HAP-1 (cell line): ENCODE measurements at places on chromosomes 16 and 17.

GRCh38 chr17:76326306-76326705 is 18.2 kb upstream of the QRICH2 start:
- DNase-seq: no peak

DNA sequence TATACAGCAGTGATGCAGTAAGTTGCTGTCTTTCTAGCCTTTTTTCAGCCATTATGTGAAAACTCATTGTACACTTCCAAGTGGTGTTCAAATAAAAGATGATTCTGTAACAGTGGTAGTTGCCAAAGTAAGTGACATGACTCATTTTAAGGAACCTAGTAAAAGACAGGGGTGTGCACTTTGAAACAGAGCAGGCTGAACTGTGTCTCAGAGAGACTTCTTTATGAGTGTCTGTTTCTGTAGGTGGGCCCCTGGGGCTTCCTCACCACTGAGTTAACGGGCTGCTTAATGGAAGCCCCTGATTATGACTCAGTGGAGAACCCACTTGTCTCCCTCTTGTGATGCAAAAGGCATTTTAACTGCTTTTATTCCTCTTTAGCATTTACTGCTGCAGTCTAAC is 147.3 kb downstream of the PCTP start:
- no peak for DNase-seq

DNA sequence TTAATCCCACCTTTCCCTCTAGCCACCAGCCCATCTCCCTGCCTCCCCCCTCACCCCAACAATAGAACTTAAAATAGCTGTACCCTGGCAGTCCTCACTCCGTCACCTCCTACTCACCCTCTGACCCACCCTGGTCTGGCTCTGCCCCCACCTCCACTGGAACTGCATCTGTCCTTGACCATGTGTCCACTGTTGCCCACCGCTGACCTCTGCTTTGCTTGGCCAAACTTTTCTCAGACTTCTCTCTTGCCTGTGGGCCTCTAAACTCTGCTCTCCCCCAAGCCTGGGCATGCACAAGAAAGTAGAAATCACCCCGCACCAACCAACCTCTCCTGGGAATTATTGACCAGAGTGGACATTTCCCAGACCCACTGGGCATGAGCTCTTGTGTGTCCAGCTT is 169.8 kb downstream of the WSCD1 start:
- DNase-seq: no peak

DNA sequence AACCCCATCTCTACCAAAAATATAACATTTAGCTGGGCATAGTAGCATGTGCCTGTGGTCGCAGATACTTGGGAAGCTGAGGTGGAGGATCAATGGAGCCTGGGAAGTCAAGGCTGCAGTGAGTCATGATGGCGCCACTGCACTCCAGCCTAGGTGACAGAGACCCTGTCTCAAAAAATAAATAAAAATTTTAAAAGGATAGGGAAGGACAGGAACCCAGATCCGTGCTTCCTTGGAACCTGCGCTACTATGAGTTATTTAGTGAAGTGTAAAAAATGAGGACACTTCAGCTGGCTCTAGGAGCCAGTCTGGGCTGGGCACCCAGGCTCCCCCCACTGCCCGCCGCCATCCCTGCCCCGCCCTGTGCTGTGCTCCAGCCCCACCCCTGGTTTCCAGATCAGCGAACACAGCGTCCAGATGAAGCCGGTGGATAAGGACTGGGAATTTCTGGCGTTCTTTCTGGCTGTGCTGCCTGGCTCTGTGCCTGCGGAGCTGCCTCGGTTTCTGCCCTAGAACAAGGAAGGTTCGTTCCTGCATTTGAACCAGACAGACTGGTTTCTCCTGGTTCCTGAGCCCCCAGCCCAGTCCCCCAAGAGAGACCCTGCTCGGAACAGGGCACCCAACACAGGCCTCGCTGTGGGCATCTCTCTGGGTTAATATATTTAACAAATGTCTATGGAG is 18.5 kb downstream of the PLLP start:
- no peak for DNase-seq

DNA sequence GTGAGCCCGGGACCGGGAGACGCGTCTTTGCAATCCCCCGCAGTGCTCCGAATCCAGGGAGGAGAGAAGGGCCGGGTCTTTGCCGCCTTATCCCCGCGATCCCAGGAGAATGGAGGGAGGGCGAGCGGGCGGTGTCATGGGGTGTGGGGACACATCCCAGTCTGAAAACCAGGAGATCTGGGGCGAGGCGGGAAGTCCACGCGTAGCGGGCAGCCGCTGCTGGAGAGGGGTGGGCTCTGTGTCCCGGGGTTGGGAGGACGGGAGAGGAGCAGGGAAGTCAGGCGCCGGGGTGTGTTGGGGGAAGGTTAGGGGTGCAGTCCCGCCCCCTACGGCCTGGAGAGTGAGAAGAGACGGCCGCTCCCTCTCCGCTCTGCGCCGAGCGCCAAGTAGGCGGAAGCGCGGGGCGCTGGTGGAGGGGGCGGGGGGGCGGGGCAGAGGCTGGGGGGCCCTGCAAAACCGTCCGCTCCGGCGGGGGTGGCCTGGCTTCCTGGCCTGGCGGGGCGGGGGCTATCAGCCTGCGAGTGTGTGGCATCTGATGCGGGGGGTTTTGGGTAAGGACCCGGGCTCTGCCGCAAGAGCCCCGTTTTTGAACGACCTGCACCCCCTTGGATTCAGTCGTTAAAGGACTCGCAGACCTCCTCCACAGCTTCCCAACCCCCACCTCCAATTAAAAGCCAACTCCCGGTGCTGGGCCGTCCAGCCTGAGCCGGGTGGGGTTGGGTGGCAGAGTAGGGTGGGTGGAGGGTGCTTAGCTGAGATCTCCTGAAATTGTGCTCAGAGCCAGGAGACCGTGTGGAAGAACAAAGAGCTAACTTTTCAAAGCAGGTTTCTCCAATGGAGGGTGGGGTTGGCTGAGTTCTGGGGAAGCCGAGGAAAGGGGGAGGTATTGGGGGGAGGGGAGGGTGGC is 654 bp downstream of the LASP1 start:
- DNase-seq: peak; percentile 65

DNA sequence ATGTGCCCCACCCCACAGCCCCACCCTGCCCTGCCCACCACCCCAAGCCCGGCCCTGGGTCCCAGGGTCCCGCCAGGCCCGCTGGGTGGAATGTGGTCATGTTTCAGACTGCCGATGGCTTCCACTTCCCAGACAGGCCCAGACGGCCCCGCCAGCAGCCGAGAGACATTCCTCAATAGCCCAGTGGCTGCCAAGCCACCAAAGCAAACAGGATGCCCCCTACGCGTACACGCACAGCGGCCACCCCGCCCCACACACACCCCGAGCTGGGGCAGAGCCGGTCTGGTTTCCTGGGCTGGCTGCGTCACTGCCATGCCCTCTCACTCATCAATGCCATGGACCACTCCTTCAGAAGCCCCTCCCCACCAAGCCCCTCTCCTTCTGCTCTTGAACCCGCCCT is 1.2 kb upstream of the KRT17 start:
- DNase-seq: no peak

DNA sequence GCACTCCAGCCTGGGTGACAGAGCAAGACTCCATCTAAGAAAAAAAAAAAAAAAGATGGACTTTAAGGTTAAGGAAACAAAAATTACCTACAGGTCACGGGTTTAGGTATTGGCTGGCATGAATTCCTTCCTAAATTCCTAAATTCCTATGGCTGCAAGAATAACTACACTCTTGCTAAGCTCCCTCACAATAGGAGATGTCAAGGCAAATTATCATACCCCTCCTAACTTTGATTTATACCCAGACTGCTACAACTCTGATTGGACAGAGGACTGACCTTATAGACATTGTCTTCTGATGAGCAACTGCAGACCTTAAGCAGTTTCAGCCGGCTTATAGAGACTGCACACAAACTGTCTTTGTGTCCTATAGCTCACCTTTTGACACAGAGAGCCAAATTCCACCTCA is 25.1 kb upstream of the TMC7 start:
- DNase-seq: peak; percentile 62

DNA sequence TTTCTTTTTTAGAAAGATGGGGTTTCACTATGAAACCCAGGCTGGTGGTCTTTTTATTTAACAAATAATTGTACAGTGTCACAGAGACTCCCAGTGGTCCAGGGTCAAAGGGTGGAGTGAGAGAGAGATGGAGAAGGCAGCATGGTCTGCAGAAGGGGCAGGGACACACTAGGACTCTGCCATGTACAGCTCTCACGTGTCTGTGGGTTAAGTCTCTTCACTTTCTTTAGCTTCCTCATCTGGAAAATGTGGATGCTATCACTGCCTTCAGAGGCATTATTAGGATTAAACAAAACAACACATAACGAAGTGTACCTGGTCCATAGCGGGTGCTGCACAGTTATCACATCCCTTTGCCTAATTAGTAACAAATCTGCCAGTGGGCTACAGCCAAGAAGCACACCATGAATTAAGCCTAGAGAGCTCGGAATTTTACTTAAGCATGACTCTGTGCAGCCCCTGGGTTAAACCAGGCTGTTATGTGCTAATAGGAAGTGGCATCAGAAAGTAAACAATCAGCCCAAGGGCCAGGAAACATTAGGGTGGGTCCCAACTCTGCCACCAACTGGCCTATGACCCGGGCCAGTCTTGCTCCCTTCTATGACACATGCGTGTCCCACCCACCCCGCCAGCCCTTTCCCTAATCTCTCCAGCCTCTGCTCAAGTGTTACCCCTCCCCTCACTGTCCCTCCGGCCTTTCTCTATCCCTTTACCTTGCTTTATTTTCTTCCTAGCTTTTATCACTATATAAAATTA is 13.9 kb downstream of the TOP3A start:
- DNase-seq: no peak

DNA sequence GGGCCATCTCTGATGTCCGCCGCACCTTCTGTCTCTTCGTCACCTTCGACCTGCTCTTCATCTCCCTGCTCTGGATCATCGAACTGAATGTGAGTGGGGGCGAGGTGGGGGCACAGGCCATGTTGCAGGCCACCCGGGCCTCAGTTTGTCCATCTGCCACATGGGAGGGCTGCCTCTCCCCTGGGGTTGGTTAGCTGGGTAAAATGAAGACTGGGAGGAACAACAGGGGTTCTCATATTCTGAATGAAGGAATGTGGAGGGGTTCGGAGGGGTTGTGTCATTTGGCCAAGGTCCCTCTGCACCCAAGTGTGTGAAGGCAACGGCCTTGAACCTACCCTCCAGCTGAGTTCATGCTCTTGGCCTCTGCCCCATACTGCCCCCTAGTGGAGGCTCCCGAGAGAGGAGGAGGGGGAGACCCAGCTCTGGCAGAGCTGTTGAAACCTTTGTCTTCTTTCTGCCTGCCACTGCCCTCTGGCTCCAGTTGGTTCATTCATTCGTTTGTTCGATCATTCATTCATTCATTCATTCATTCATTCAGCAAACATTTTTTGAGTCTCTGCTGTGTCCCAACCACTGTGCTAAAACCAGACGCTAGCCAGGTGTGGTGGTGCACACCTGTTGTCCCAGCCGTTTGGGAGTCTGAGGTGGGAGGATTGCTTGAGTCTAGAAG is 11.4 kb upstream of the TCAP start:
- peak; percentile 38 for DNase-seq
